ENCODE measurements at places on chromosomes 4 and X.

GRCh38 chrX:87616371-87616770, 98.8 kb downstream of the KLHL4 start:
- DNase-seq: no peak

DNA sequence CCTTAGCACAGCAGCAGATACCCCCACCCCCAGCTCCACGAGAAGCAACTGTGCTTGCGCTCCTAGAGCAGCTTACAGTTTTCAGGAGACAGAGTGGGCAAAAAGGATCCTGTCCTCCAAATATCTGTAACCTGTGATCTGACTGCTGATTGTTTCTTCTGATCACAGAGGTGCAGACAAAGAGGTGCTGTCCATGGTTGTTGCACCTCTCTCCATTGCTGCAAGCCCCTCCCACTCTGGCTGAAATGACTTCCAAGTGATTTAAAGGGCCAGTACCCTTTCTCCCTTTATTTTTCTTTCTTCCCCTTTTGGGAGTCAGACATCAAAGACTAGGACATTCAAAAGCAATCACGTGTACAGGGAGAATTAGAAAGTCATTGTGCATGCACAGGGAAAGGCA, 205.3 kb upstream of the GEMIN8 start:
- DNase-seq: no peak

GRCh38 chr4:54365691-54366090, 136.6 kb downstream of the PDGFRA start:
- no peak for DNase-seq

DNA sequence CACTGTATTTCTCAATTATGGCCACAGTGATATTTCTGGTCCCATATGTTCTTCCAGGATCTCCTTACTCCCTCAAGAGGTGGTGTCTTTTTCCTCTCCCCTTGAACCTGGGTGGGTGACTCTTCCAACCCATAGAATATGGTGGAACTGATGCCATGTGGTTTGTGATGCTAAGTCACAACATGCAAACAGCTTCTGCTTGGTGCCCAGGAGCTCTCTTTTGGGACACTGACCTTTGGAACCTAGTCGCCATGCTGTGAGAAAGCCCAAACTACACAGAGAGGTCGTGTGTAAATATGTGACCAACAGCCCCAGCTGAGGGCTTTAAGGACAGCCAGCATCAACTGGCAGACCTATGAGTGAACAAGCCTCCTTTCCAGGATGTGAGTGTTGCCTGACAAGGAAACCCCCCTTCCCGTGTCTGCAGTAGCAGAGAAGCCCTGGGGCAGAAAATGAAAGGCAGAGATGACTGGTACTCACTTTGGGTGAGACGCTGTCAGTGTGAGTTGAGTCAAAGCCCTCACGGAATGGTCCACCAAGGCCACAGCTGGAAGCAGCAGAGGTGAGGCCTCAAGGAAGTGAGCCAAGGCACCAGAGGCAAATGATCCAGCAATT, 223.4 kb downstream of the BCOR start:
- no peak for DNase-seq

- no peak for DNase-seq
Measured at GRCh38 chr4:9999956-10000561, 21.2 kb downstream of the SLC2A9 start.

- peak; percentile 33 for DNase-seq
Measured at GRCh38 chr4:138522366-138522765, 280.2 kb upstream of the SLC7A11 start.

GRCh38 chrX:151776181-151776731, 41.7 kb downstream of the CNGA2 start:
- DNase-seq: no peak

GRCh38 chrX:137362583-137362982, 203.3 kb upstream of the ZIC3 start:
- no peak for DNase-seq

GRCh38 chr4:8911316-8912088, 39.9 kb upstream of the HMX1 start:
- no peak for DNase-seq

GRCh38 chr4:12873351-12873750, 610.8 kb downstream of the RAB28 start:
- DNase-seq: no peak

DNA sequence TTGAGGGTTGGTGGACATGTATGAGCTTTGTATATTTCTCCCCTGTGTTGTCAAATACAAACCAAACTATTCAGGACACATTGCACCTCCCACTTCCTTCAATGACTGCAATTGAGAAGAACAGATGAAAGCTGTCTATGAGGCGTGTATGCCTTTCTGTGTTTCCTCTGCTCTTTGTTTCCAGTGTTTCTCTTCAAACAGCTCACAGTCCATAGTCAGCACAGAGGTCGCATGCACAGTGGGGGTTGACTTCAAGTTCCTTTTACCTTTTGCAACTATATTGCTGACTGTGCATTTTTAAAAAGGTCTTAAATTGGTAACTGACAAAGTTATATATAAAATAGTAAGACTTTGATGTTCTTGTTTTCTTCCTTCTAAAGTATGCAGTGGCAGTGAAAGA, 957.8 kb downstream of the C4orf33 start:
- DNase-seq: no peak

- no peak for DNase-seq
Measured at GRCh38 chrX:77917294-77917933, 6.9 kb downstream of the ATP7A start.

GRCh38 chr4:162457071-162457865, 293.5 kb upstream of the FSTL5 start:
- DNase-seq: no peak

- no peak for DNase-seq
Measured at GRCh38 chr4:76696109-76696508, 201.8 kb downstream of the SOWAHB start.

DNA sequence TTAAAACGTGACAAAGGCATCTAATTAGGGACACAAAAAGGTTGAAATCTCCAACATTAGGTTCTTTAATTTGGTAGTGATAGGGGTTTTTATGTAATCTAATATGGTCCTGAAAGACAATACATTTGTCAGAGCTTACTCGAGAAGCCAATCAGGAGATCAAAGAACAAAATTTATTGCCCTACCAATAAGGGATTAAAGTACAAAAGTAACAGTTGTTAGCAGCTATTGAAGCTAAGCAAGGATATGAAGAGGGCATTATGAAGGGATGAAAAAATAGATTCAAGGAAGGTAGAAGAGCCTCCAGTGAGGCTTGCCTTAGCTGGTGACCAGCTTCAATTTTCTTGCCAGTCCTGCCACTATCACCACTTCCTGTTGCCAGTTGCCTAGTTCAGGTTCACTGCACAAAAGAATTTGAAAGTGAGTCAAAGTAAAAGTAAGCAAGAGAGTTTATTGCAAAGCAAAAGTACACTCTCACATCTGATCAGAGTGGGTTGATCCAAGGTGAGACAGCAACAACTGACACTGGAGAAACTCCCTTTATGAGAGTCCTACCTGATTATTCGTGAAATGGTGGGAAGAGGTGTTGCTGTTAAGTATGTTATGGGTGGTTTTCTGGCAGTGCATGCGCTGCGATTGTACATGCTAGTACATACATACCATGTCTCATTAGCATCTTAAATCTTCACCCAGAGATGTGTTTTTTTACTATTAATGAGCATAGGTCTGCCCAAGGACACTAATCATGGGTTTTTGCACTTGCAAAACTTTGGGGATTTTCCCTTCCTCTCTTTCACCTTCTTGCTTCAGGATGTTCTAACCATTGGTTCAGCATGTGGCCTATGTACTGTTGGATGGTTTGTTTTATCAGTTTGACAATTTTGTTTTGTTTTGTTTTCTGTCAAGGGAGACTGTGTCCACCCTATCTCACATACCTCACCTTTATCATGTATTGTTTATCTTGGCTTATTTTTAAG, 263.2 kb upstream of the ITM2A start:
- no peak for DNase-seq

GRCh38 chr4:36786519-36786918, 458.0 kb upstream of the NWD2 start:
- no peak for DNase-seq

GRCh38 chrX:44474410-44474809, 68.2 kb downstream of the FUNDC1 start:
- DNase-seq: no peak

DNA sequence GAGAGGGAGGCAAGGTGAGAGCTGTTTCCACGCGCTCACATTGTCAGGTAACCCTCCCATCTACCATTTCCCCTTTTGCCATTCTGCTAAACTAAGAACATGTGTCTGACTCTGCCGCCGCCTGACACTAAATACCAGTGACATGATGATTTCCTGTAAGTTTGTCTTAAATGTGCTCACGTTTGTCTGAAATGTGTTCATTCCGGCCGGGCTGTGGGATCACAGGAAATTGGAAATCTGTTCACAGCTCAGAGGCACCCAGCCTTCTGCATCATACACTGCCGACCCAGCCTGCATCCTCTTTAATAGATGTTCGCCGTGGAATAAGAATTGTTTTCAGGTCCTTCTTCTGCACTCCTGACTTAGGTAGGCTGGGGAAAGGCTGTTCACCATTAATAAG, 336.2 kb upstream of the PPARGC1A start:
- DNase-seq: no peak

GRCh38 chr4:5992171-5992827, 25.9 kb downstream of the C4orf50 start:
- DNase-seq: no peak

DNA sequence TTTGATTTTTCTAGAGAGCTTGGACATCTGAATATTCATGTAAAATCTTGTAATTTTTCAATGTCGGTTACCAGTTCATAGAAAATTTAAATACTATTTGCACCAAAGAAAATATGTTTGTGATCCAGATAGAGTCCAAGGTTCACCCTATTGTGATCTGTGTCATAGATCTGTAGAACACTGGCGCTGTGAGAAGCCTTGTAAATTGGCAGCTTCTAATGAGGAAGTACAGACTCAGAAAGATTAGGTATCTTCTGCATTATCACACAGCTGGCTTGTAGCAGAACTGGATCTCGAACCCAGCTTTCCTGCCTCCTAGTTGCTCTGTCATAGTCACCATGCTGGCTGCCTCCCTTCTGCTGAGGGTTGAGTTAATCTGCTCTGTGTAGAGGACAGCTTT, 106.5 kb upstream of the PAK3 start:
- DNase-seq: no peak

GRCh38 chr4:137065311-137065710, 467.0 kb downstream of the PCDH18 start:
- DNase-seq: no peak

DNA sequence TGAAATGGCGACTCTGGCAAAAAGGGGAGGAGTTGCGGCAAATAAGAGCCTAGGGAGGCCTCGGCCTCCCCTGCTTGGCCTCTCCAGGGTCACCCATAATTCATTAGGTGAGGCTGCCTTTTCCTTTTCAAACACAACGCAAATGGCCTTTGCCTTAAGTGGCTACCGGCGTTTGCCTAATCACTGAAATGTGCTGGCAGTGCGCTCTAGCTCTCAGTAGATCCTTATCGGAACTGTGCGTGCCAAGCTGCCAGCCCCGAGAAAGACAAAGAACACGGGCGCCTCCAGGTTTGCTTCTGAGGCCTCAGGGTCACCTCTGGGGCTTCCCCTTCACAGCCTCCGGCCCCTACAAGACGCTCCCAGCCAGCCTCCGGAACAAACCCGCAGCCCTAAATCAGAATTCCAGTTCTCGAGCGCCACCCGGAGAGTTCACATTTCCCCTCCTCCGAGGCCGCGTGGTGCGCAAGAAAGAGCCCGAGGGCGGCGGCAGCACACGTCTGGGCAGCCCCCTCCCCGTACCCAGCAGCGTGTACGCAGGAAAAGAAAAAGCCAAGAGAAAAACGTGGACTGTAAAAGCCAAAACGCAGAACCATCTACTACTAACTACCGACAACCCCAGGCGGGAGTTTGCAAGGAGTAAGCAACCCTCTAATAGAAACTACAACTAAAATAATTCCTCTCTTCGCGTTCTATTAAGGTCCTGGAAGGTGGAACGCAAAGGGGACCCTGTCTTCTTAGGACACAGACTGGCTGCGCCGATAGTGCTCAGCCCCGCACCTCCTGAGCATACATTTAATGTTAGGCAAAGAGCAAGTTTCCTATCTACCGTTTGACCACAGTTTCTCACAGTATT, 76.5 kb upstream of the BCOR start:
- peak; percentile 84 for DNase-seq

DNA sequence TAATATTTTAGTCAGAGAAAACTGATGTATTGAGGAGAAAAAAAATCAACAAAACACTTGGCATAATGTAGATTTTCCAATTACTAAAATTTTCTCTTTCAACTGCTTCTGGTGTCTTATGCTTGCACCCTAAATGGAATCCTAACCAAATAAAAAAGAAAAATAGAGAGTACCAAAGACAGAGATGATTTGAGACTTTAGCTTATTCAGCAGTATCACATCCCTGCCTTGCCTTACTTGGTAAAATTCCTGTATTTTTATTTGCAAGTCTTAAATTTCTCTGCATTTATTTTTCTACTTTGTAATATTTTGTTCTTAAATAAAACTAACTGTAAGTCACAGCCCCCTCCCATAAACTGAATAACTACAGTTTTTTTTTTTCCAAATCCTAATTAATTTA, 950.5 kb upstream of the INTU start:
- DNase-seq: no peak

- no peak for DNase-seq
Measured at GRCh38 chr4:57068237-57068981, 41.8 kb downstream of the IGFBP7 start.

DNA sequence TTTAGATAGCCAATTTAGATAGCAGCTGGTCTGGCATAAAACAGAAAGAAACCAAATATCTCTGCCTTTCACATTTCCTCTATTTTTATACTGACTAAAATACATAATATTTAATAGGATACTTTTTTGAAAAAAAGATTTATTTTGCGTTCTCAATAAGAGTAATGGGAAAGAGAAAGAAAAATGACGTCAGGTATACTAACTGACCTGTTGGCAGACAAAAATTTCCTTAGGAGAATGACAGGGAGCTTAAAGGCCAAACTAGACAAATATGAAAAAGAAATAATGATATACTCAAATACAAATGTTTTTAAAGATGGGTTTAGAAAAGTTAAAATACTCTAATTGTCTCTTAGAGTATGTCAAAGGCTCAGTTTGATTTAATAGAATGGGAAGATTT, 309.4 kb upstream of the ADGRL3 start:
- no peak for DNase-seq

DNA sequence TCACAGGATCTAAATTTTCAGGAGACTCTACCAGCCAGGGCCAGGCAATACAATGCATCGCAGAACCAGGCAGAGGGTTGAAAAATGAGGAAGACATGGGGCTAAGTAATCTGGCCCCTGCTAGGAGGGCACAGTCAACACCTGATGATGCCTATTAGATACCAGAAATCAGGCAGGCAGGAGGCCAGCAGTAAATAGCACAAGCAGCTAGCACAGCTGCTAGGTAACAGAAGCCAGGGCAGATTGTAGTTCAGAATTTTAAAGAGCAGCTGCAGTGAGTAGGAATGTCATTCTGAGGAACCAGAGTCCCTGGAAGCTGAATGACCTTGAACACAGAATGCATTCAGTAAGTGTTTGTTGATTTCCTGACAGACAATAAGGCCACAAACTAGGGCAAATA, 38.8 kb upstream of the TRPC5OS start:
- DNase-seq: no peak

- peak; percentile 85 for DNase-seq
Measured at GRCh38 chr4:158729716-158730559, 6.7 kb upstream of the PPID start.

GRCh38 chr4:155569960-155570515, 96.6 kb upstream of the GUCY1A1 start:
- no peak for DNase-seq

Data from hematopoietic multipotent progenitor cell treated with erythropoietin and hydrocortisone succinate and interleukin-3 and kit ligand, for 6 days (in vitro differentiated cells).